Suprapubic skin (tissue), 4 donors: ENCODE measurements at places on chromosomes 7 and 10.

- DNase-seq: no peak
These were observed 13.4 kb downstream of the PRKAG2 start for GRCh38 chr7:151863386-151864079.

GRCh38 chr10:11242443-11243387, 225.0 kb downstream of the CELF2 start:
- DNase-seq: no peak

DNA sequence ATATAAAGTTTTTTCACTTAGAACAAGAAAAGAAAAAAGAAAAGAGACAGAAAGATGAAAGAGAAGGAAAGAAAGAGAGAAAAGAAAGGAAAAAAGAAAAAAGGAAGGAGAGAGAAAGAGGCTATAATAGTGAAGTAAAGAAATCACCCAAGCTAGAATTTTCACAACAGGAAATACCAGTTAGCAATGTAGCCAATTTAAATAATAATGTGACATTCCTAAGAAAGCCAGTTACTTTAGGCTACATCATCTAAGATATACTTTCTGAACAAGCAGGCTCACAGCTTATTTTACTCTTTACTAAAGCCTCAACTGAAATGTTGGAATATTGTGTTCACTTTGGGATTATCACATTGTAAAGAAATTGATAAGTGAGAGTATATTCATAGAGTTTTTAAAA, 53.6 kb downstream of the GPR37 start:
- DNase-seq: no peak

- no peak for DNase-seq
These were observed 56.1 kb upstream of the TRUB1 start for GRCh38 chr10:114881901-114882300.

DNA sequence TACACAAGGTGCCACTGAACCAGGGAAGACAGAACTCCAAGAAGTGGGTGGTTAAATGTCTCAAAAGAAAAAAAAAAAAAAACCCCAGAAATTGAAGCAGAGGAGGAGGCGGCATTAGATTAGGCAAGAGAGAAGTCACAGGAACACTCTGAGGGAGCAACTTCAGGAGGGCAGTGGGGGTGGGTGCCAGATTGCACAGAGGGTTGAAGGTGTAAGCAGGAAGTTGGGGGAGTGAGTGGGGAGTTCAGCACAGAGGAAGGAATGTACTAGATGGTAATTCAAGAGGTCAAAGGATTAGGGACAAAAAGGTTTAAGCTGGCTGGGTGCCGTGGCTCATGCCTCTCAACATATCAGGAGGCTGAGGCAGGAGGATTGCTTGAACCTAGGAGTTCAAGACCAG, 110.0 kb upstream of the PDLIM1 start:
- peak; percentile 29 for DNase-seq

DNA sequence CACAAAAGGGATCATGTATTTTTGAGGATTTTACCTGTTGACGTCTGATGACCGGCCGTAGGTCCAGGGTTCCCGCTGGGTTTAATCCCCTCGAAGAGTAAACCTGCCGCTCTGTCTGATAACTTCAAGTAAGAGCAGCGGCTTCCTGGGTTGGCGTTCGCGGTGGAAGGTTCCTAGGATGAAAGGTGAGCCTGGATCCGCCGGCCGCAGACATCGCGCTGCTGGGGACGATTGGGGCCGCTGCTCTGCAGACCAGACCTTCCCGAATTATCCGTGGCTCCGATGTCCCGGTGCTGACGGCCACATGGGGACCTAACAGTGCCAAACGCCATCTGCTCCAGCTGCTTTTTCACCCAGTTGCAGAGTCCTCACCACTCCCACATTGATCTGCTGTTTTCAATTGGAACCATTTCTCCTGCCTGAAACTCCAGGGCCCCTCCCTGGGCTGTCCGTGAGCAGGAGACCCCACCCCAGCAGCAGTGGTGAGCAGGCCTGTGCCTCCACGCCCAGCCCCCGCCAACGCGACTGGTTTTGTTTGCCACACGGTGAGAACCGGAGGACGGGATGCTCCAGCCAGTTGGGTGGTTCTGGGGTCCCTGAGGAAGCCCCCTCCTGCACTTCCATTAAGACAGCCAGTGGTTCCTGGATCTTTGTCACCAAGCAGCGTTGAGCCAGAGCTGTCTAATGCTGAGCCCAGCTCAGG, 12.2 kb upstream of the AP5Z1 start:
- DNase-seq: no peak

DNA sequence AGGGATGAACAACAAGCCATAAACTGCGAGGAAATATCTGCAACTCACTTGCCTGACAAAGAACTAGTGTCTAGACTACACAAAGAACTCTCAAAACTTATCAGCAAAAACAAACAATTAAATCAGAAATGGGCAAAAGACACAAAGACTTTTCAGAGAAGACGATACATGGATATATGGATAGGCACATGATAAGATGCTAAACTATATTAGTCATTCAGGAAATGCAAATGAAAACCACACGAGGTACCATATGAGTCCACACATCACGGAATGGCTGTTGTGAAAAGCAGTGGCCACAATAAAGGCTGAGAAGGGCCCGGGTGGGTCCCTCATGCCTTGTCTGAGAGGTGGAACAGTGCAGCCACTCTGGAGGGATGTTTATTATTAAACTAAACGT, 267.8 kb downstream of the WDR37 start:
- no peak for DNase-seq

DNA sequence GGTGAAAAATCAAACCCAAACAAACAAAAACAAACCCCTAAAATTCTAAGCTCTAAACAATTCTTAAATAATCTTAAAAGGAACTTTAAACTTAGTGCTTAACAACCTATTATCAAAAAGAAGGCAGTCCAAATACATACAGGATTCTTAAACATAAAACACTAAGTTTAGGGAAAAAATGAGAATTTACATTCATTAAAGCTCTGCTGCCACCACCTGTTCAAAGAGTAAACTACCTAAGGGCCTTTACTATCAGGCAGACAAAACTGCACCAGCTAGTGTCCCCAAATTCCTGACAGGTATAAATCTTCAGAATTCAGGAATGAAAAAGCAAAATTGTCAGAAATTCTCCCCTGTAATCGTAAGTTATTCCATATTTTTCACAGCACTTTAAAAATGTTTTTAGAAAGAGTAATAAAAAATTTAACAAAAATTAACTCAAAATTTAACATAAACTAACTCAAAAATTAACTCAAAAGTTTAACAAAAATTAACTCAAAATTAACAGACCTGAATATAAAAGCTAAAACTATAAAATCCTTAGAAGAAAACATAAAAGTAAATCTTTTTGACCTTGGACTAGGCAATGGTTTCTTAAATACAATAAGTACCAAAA, 55.1 kb downstream of the PDZD8 start:
- no peak for DNase-seq
